ENCODE measurements at places on chromosomes 5 and 9. TPM values are rescaled to one million over a fixed set of nuclear protein-coding genes. Genes with fewer than 3 reads are reported as not detected.

The IFNA21 gene
- total RNA-seq = 0.18 TPM

The PIP5K1B gene
- total RNA-seq = 1.9 TPM

The SLC24A2 gene
- 1.3 TPM for total RNA-seq

The PHF24 gene
- 0.41 TPM for total RNA-seq

The JMY gene
- 17.7 TPM for total RNA-seq

The EIF4EBP3 gene
- total RNA-seq = 2.1 TPM

The ENDOG gene
- 15.7 TPM for total RNA-seq

The ZFP37 gene
- 4.7 TPM for total RNA-seq

The NUTM2G gene
- total RNA-seq = 0.61 TPM

The SLC36A2 gene
- 0.05 TPM for total RNA-seq

Data from motor neuron (in vitro differentiated cells).